ENCODE measurements at places on chromosomes 2 and 18.

DNA sequence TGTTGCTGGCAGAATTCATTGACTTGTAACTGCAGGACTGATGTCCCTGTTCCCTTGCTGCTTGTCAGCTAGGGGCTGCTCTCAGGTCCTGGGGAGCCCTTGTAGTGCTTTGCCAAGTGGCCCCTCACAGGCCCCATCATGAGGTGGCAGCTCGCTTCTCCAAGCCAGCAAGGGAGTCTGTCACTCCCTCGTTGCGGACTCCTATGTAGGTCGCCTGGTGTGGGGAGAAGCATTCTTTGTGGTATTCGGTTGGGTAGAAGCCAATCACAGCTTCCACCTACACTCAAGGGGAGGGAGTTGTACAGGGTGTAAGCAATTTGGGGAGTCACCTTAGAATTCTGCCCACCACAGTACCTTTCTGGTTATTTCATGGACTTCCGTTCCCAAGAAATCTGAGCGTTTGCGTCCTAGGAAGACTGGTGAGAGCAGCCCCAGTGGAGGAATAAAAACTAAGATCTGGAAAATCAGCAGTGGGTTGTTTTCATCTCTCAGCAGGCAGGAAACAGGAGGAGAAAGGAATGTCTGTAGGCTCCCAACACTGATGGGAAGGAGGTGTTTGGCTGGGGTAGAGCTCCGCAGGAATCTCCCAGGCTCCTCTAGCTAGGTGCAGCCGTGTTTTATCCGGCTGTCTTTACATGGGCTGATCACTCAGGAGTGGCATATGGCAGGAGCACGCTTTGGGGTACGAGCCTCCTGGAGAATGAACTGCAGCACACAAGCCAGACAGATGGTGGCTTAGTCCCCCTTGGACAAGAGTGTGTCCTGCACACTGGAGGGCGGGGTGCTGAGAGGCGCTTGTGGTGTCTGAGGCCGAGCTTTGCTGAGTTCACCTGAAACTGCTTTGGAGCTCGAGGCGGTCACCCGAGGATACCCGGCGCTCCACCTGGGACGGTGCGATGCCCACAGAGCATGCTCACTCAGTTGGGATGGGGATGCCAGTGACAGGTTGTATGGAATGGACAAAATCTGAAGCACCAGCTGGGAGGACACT, 58.3 kb downstream of the LDLRAD4 start:
- DNase-seq = peak; percentile 38

GRCh38 chr2:48589170-48589767, 28.4 kb upstream of the GTF2A1L start:
- no peak for DNase-seq

GRCh38 chr2:206846981-206847834, 81.8 kb downstream of the FASTKD2 start:
- DNase-seq = no peak

GRCh38 chr2:103963146-103963725, 890.7 kb upstream of the POU3F3 start:
- DNase-seq = no peak

GRCh38 chr2:176293334-176293733, 24.1 kb downstream of the MTX2 start:
- DNase-seq = no peak

DNA sequence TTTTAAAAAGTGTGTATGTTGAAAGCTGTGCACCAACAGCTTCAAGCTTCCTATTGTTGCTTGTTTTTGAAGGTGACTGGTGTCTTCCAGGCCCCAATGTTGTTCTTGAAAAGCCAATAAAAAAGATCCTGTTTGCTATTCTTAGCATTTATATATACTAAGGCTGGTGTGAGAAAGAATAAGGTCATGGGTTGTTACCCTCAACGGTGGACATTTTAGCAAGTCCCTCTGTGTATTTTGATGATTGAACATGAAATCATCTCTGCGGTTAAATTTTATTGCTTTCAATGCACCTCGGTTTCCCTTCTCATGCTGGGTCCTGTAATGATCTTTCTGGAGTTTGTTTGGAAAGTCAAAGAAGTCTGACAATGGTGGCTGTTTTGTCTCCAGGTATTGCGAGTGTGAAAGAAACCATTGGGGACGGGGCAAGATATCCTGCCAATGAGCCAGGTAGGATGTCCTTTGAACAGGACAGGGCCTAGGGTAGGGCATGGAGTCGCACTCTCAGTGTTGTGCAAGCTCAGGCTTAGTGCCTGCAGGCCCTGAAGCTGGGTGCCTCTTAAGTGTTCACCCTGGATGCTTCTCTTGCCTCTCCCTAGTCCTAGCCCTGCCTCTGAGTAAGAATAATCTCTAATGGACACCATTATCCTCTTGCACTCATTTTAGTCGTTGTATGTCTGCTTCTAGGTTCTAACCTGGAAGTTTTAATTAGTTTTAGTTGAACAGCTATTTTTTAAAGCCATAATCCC, 16.0 kb upstream of the KLF7 start:
- DNase-seq = no peak

- DNase-seq = no peak
Measured at GRCh38 chr2:197805715-197806633, 1.6 kb downstream of the PLCL1 start.

DNA sequence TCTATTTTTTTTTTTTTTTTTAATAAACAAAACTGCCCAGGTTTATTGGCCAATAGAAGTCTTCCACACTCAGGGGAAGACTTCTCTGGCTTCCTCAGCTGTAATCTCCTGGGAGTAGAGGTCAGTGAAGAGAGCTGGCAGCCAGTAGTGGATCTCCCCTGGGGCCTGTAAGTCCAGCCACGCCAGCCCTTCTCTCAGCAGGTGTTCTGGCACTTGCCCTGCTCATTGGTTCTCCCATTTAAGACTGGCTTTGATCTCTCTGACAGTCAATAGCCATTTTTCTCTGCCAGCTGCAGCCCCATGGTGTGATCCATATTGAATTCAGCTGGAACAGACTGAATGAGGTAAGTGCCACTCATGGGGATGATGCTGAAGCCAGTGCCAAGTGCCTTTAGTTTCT, 170.6 kb upstream of the SPHKAP start:
- no peak for DNase-seq

GRCh38 chr2:239337877-239338484, 62.8 kb downstream of the HDAC4 start:
- DNase-seq = no peak

- DNase-seq = no peak
Measured at GRCh38 chr2:148819019-148819585, 55.9 kb upstream of the KIF5C start.

DNA sequence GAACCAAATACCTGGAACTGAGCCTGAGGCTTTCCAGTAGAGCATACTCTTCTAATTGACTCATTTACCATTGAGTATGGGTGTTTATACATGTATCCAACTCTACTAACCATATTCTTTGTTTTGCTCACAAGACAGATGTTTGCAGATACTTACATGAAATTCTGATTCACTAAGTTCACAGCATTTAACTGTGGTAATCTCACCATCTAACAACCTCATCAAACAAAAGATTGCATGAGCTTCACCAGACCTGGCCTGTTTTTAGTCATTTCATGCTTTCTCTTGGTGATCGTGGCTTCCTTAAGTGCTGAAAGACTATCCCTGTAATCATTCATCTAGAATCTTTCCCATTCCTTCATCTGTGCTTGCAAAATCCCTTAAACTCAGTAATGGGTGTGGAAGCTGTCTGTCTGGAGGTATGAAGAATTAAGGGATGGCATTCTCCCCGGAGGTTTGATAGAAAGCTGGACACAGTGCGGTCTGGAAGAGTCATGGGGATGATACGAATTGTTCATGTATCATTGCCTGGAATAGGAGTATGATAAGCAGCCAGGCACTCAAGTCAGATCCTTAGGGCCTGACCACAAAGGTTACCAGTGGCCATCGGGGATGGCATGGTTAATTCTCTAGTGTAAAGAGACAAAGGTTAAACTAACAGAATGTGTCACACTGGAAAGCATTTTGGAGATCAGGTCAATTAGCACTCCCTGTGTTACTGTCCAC, 42.0 kb upstream of the IL1R1 start:
- no peak for DNase-seq

DNA sequence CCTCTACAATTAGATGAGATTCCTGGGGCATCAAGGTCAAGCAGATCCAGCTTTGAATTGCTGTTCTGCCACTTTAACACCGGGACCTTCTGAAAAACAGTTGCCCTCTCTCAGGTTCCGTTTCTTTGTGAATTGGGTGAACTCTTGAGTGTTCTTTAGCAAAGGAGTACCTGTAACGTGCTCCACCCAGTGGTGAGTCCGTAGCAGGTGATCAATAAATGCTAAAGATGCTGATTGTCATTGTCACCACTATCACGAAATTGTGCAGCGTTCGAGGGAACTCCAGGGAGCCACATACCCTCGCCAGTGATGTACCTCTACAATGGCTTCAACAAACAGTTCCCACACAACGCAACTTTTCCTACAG, 81.9 kb downstream of the TCF7L1 start:
- DNase-seq = no peak

DNA sequence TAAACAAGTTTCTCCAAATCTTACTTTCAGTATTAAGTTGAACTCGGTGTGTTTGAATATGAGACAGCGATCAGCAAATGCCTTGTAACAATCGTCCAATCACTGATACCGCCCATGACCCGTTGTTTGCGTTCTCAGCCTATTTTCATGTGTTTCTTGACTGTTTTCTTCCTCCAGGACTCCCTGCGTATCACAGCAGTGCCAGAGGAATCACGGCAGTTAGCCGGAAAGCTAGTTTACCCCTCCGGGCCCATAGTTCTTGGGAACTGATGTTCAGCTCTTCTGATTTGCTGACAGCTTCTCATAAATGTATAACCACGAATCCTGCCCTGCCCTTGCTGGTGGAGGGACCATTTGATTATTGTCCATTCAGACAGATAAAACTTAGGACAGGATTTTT, 42.2 kb upstream of the TPO start:
- DNase-seq = no peak

DNA sequence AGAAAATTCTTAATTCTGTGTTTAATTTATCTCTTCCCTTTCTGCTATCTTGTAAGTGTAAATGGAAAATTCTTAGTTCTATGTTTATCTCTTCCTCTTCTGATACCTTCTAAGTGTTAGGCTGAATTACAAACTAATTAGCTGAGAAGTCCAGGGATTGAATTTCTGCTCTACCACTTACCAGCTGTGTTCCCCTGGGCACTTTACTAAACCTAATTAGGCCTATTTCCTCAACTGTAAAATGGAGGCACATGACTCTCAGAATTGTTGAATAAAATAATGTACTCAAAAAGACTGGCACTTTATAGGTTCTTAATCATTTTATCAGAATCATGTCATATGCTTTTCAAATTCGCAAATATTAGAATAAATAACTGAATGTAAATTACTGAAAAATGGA, 146.3 kb downstream of the MAP2 start:
- DNase-seq = no peak

DNA sequence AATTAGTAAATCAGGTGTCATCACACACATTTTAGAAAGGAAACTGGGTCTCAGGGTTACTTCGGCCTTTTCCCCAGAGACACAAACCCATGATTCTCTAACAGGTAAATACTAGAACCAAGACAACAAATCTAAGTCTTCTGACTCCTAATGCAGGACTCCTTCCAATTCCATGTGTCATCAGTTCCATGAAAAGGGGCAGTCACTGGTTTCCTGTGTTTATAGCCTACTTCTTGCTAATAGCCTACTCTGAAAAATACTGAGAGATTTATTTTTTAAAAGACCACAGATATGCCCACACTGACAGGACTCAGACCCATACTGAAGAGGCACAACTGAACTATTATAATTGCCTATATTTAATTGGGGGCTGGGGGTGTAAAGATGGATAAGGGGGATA, 33.0 kb downstream of the RAB1A start:
- DNase-seq = no peak

DNA sequence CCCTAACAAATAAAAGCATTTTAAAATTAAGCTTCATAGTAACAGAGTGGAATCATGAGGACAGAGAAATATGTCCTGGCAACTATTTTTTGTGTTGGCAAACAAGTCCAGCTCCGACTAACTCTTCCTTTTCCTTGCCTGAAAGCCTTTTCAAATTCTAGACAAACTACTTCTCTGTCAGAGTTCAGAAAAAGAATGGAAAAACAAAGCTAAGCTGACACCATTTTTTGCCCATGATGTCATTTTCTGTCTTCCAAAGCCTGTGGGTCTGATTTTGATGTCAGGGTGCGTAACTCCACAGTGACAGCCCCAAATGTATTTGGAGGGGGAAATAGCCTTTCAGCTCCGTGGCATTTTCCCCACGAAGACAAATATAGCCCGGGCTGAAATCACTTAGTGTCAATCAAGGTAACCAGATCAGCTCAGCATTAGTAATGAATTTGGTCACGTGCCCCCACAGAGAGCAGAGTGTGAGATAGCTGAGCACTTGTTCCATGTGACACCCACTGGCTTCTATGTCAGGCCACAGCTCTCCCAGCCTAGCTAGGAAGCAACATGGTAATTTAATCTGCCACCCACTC, 233.0 kb upstream of the SIX2 start:
- no peak for DNase-seq
